Endodermal cell (in vitro differentiated cells): ENCODE measurements at places on chromosomes 5 and 9. TPM values are rescaled to one million over a fixed set of nuclear protein-coding genes. Genes with fewer than 3 reads are reported as not detected.

DNA sequence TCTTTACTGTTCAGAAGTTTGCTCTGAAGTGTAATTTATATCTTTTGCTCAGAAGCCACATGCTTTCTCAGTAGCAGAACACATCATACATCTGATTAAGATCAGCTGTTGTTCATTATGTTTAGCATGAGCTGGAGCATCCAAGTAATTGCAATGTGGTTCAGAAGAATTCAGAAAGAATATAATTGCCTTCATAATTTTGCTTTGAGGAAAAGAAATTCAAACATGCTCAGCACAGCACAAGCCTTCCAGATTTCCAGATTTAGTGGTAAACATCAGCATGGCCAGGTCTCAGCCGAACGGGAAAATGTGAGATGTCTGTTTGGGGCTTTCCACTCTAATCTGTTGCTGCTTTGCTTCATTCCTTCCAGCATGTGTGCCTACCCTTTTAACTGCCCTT is 65.9 kb downstream of the ITGA1 start:
- H3K27me3 ChIP-seq, result no peaks in the 10 kb centered on the region
- H3K27ac ChIP-seq, result no peak overlapping the region
- H3K4me1 ChIP-seq, result no peaks in the 10 kb centered on the region
- no peak for DNase-seq
- no peak overlapping the region for H3K4me3 ChIP-seq
- H3K36me3 ChIP-seq, result no peaks in the 10 kb centered on the region

DNA sequence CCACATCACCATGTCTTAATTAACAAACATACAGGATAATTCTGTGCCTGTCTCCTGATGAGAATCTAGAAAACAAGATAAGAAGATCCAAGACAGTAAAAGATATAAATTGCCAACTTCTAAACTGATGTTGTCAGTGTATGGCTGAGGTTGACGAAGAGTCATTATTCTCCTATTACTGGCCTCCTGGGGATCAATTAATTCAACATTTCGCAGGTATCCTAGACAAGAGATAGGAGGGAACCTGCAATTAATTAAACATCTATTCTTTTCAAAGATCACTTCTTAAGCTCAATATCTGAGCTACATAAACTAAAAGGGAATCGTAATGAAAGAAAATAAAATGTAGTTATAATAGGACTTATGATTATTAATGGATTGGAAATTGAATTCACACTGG is 232.0 kb upstream of the GRIA1 start:
- H3K27me3 ChIP-seq, result peaks cover 7% of the 10 kb centered on the region
- no peak for DNase-seq
- no peak overlapping the region for H3K4me3 ChIP-seq
- no peaks in the 10 kb centered on the region for H3K4me1 ChIP-seq

DNA sequence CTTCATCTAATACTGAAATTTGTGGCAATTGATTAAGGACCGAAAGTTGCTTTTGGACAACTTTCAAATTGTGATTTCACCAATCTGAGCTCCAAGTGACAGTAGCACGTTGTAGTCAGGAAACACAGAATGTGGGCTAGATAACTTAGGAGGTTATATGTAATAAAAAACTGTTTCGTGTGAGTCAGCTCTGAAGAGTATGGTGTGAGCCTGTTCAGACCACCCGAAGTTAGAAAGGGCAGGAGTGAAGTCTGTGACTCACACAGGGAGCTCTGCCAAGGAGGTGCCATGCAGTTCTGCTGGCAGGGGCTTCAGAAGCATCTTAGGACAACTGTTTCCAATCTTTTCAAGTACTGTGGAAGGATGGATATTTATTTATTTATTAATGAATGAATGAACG is 16.4 kb upstream of the ZBTB34 start:
- H3K4me3 ChIP-seq, result no peak overlapping the region
- H3K27ac ChIP-seq, result no peak overlapping the region
- H3K4me1 ChIP-seq, result no peaks in the 10 kb centered on the region
- DNase-seq, result no peak

GRCh38 chr5:170254056-170254455 is 21.3 kb downstream of the C5orf58 start:
- H3K27ac ChIP-seq, result no peak overlapping the region
- H3K4me1 ChIP-seq, result no peaks in the 10 kb centered on the region
- DNase-seq, result peak; percentile 68
- no peaks in the 10 kb centered on the region for H3K36me3 ChIP-seq
- no peak overlapping the region for H3K4me3 ChIP-seq

The TPM2 gene
- 183 and 191 TPM in 2 replicates for total RNA-seq

The HK3 gene
- total RNA-seq, result not detected in 3 replicates

DNA sequence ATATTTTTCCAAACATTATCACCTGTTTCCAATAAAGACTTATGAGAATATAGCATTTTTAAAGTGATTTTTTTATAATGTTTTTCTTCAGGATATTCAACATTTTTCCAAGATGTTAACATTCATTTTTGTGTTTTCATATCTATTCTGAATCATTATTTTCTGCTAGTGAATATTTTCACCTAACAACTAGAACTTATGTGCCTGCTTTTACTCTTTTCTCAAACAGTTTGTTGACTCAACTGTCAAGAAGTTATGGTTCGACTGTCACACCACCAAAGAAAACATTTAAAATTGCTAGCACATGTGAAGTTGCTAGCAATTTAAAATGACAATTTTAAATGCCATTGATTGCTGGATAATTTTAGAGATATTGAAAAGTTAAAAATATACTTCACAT is 343.3 kb upstream of the CDH9 start:
- H3K27me3 ChIP-seq, result no peaks in the 10 kb centered on the region
- H3K4me3 ChIP-seq, result no peak overlapping the region
- DNase-seq, result no peak
- H3K36me3 ChIP-seq, result no peaks in the 10 kb centered on the region
- no peak overlapping the region for H3K27ac ChIP-seq

DNA sequence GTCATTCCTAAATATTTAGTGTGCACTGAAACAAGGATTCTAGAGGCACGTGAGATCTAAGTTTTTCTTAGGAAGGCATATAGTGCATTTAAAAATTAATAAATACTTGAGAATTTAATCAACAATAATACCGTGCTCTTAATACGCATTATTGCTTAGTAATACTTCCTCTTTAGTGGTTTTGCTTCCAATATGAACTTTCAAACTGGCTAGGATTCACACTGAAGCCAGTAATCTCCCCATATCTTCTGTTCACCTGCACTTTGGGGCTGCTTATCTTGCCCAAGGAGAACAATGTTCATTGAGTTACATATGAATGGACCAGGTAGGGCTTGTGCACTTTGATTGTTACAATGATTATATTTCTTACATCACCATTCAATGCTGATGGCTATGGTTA is 180.5 kb upstream of the RIOK2 start:
- H3K36me3 ChIP-seq, result no peaks in the 10 kb centered on the region
- H3K27me3 ChIP-seq, result no peaks in the 10 kb centered on the region
- H3K4me3 ChIP-seq, result no peak overlapping the region
- no peak overlapping the region for H3K27ac ChIP-seq
- DNase-seq, result no peak

DNA sequence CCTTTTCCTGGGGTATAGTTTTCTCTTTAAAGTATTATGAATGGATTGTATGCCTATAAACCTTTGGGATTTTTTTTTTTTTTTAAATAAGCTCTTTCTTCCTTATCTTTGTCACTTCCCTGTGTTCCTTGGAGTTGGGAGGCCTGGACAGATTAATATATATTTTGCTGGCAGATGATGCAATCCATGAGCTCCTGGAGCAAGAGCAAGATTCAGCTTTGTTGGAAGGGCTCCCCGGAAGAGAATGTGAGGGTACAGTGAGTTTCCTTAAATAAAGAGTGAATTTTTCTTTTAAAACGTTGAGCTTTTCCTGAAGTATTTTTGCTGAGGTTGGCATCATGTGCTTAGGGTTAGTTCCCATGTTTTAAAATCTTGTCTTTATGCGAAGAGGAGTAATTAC is 98.7 kb upstream of the SLC28A3 start:
- DNase-seq, result no peak
- no peaks in the 10 kb centered on the region for H3K36me3 ChIP-seq
- no peak overlapping the region for H3K4me3 ChIP-seq
- H3K27me3 ChIP-seq, result no peaks in the 10 kb centered on the region
- no peaks in the 10 kb centered on the region for H3K4me1 ChIP-seq
- H3K27ac ChIP-seq, result no peak overlapping the region

The IL33 gene
- total RNA-seq, result 0.90 and 0.97 TPM in 2 replicates

The NTNG2 gene
- 1.3 and 1.5 TPM in 2 replicates for total RNA-seq

DNA sequence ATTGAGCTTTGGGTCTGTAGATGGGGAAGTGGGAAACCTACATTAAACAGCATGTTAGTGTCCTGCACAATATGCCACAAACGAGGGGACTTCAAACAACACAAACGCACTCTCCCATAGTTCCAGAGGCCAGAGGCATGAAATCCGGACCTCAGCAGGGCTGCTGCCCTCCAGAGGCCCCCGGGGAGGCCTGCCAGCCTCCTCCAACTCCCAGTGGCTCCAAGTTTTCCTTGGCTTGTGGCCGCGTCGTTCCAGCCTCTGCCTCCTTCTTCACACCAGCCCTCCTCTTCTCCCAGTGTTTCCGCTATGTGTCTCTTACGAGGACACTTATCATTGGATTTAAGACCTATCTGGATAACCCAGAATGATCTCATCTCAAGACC is 13.3 kb upstream of the COL5A1 start:
- DNase-seq, result peak; percentile 28
- no peak overlapping the region for H3K27ac ChIP-seq
- H3K36me3 ChIP-seq, result no peaks in the 10 kb centered on the region
- H3K4me1 ChIP-seq, result no peaks in the 10 kb centered on the region
- no peaks in the 10 kb centered on the region for H3K27me3 ChIP-seq

DNA sequence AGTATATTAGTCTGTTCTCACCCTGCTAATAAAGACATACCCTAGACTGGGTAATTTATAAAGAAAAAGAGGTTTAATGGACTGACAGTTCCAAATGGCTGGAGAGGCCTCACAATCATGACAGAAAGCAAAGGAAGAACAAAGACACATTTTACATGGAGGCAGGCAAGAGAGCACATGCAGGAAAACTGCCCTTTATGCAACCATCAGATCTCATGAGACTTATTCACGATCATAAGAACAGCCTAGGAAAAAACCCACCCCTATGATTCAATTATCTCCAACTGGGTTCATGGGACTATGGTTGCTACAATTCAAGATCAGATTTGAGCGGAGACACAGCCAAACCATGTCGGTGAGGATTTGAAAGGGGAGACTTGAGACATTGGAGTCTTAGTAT is 252.8 kb upstream of the PPP1R2B start:
- no peak for DNase-seq
- H3K4me3 ChIP-seq, result no peak overlapping the region
- H3K4me1 ChIP-seq, result no peaks in the 10 kb centered on the region
- H3K27ac ChIP-seq, result no peak overlapping the region
- no peaks in the 10 kb centered on the region for H3K36me3 ChIP-seq
- H3K27me3 ChIP-seq, result no peaks in the 10 kb centered on the region

DNA sequence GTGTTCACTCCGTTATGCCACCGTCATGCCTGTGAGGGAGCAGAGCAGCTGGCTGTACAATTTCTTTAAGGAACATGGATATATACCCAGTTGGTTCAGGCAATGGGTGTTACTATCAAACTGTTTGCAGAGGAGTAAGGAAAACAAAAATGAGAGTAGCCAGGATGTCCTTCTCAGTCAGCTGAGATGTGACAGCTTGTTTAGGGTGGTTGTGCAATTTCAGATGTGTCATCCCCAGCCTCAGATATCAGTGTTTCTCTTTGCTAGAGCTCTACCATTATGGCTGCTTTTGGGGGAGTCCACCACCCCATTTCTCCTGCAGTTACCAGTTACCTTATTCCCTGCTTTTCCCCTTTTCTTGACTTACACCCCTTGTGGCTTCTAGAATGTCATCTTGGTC is 135.2 kb upstream of the SLC24A2 start:
- no peaks in the 10 kb centered on the region for H3K36me3 ChIP-seq
- H3K4me1 ChIP-seq, result peaks cover 3% of the 10 kb centered on the region
- no peak overlapping the region for H3K27ac ChIP-seq
- DNase-seq, result no peak

The FOXD4L5 gene
- total RNA-seq, result 0.23 TPM in 1 of 2 replicates, not detected in the other

DNA sequence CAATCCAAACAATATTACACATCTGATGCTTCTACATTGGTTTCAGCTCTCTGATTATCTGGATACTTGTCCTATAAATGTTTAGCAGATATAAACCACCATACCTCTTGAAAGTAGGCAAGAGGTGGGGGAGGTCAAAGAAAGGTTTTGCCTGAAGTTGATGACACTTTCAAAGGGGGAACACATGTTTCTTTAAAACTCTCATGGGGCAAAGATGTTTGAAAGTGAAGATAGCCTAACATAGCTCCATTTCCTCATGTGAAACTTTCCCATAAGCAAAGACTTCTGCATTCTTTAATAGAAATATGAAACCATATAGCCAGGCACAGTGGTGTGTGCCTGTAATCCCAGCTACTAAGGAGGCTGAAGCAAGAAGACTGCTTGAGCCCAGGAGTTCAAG is 62.1 kb downstream of the CETN3 start:
- no peak overlapping the region for H3K4me3 ChIP-seq
- peaks cover 42% of the 10 kb centered on the region for H3K27me3 ChIP-seq
- no peak overlapping the region for H3K27ac ChIP-seq
- H3K4me1 ChIP-seq, result no peaks in the 10 kb centered on the region

DNA sequence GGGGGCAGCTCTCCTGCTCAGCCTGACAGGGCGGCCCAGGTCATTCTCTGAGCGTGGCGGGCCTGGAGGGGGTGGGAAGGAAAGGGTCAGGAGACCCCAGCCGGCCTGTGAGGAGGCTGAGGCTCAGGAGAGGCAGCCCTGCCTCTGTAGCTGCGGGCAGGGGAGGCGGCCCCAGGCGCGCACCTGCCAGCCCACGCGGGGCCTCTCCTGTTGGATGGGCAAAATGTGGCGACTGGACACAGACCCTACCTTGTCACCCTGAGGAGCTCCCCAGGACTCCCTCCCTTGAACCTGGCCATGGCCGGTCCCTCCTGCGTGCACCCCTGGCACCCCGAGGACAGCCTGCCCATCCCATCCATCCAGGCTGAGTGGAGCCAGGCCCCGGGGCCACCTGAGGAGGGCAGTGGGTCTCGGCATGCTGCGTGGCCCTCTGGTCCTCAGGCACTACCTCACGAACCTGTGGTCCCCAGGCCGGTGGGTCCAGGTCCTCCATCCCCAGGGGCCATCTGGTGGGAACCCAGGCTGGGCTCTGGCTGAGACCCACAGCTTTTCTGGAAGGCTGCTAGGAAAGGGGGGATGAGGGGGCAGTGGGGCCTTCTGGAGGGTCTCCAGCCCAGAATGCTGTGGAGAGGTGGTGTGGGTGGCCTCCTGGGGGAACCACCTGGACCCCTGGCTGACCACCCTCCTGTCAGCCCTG is 15.1 kb upstream of the NRARP start:
- H3K4me3 ChIP-seq, result no peak overlapping the region
- peak overlapping the region; percentile 17 for H3K27ac ChIP-seq
- H3K4me1 ChIP-seq, result peaks cover 5% of the 10 kb centered on the region

The PCA3 gene
- total RNA-seq, result not detected in 3 replicates
